ENCODE measurements at places on chromosomes 7 and 10.

DNA sequence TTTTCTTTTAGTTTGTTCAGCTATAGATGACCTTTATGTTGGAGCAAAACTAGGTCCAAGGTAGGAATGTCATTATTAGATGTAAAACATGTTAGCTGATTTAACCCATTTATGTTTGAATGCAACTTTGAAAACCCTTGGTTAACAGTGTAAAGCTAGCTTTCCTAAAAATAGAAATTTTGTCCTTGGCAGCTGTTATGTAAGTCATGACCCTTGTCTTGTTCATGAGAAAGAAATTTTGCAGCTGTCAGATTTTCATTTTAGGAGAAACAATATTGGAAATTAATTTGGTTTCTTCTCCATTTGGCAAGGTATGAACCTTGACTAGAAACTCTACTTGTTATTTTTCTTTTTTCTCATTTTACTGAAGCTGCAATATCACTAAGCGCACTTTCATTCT, 23.9 kb upstream of the CCAR1 start:
- DNase-seq = no peak

DNA sequence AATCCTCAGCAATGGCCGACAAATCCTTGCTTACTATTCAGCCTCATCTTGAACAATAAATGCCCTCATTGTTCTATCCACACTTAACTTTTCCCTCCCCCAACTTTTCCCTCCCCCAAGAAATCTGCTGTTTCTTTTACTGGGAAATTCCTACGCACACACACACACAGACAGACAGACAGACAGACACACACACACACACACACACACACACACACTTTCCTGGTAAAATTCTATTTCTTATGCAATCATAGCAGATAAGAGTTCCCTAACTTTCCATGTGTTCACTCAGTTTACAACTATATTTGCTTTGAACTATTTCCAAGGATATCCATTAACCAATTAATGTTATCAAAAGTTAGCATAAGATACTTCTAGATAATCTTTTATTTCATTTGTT, 52.9 kb downstream of the RELN start:
- DNase-seq = no peak

GRCh38 chr7:511476-512145, 8.0 kb downstream of the PDGFA start:
- DNase-seq = no peak

GRCh38 chr7:101911800-101912715, 94.6 kb downstream of the CUX1 start:
- no peak for DNase-seq

DNA sequence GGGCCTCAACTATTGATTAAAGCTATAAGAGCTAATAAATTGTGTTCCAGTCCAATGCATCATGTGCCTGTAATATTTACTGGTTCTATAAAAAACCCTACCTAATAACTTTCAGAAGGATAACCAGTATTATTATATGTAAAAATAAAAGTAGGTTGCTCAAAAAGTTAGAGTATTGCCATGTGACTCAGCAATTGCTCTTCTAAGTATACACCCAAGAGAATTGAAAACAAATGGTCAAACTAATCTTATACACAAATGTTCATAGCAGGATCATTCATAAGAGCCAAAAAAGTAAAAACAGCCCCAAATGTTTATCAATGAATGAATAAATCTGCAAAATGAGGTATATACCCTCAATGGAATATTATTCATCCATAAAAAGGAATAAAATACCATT, 89.5 kb upstream of the TES start:
- DNase-seq = no peak

- no peak for DNase-seq
Observed at GRCh38 chr10:9709849-9710248, 1307.8 kb upstream of the CELF2 start.

DNA sequence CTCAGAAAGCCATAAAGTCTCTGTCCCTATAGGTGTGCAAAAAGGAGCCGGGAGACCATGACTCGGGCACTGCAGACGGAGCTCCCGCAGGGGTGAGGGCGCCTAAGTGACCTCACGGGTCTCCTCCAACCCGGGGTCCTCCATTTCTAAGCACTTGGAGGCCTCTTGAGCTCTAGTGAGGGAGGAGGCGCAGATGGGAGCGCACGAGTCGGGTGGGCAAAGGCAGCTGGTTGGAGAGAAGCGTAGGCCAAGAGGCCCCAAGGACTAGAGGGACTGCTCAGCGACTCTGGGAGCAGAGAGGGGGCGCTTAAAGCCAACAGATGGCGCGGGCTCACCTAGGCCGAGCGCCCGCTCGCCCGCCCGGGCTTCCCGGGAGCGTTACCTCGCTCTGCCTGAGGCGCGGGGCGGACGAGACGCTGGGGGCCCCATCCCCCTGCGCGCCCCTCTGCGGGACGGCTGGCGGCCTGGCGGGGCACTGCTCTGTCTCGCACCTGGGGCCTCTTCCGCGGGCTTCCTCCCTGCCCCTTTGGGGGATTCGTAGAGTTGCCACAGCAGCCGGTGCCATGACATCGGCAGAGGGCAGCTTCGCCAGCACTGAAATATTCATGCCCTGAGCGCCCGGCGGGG, 523 bp upstream of the CDH23 start:
- peak; percentile 43 for DNase-seq

DNA sequence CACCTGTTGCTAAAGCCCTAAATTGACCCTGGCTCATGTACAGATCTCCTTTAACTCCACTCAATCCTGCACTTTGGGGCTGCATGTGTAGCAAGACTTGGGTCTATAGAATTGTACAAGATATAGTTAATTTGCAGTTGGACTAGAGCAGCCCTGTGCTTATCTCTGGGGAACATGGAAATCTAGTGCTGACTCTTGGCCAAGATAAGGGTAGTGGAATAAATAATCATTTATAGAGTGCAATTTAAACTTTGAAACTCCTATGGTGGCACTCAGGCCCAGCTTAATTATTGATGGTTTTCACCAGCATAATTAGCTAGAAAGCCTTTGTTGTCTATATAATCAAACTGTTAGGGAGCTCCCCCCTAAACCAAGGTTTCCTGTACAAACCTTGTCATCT, 39.2 kb upstream of the MBL2 start:
- DNase-seq = no peak

- DNase-seq = no peak
Observed at GRCh38 chr7:130322615-130323014, 22.0 kb upstream of the CPA5 start.

GRCh38 chr7:45192621-45193041, 35.0 kb downstream of the RAMP3 start:
- DNase-seq = no peak

GRCh38 chr10:615583-616152, 73.8 kb downstream of the DIP2C start:
- no peak for DNase-seq

DNA sequence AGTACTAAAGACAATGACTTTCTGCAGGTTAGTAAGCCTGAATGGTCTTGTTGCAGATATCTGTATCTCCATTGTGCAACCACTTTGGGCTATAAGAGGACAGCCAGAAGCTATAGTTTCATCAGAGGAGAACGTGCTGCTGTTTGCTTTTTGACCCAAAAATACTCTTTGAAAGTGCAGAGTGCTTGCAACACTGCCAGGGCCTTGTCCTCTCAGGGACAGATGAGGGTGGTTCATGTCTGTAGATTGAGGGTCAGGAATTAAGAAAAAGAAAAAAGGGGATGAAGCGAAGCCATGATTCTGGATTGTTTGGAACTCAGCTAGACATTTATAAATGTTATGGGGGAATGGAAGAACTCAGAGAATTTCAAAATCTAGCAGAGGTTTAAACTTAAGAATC, 212.5 kb downstream of the SEC23IP start:
- no peak for DNase-seq

- no peak for DNase-seq
Observed at GRCh38 chr10:74194545-74194944, 43.5 kb downstream of the ADK start.

DNA sequence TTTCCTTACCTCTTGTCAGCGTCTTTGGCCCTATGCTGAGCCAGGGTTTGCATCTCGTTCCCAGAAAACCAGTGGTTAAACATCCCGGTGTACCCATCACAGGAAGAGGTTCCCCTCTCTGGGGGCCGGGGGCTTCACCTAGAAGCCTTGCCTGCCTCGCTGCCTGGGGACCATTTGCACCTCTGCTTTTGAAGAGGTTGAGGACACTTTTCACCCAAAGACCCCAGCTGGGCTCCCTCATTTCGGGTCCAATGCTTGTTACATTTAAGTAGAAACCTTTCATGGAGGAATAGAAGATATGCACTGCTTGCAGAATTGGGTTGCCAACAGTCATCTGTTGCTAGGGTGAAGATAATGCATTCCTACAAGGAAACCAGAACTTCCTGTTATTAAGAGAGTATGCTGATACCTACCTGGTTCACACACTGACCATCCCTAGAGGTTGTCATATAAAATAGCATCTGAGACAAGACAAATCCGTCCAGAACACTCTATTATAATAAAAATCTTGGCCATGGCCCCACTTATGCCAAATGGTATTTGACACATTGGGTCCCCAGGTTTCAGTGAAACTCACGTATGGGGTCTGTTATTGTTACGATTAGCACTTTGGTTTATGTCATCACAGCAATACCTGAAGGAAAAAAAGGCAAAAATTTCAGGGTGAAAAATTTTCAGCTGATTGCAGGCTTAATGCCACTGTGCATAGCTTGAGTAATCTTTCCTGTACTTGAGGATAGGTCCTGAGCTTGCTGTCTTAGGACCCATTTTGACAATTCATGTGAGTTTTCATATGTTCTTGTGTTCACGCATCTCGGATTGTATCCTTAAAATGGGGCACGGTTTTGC, 917 bp downstream of the ZNF365 start:
- peak; percentile 9 for DNase-seq

DNA sequence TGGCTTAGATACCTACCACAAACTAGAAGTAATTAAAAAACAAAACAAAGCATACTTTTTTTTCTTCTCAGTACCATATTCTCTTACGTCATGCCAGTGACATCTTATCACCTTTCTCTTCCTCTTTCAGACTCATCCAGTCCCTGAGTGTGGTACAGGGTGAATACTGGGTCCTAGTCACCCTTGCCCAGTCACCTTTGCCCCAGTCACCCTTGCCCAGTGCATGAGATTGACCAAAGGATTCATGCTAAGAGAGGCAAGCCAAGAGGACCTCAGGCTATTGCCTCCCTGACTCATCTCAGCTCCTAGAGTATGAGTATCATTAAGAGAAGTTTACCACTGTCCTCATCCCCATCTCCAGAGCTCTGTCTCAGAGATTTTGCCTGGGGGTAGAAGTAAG, 10.0 kb upstream of the TSPAN12 start:
- DNase-seq = no peak

GRCh38 chr10:53918755-53919154, 882.3 kb downstream of the PCDH15 start:
- no peak for DNase-seq

DNA sequence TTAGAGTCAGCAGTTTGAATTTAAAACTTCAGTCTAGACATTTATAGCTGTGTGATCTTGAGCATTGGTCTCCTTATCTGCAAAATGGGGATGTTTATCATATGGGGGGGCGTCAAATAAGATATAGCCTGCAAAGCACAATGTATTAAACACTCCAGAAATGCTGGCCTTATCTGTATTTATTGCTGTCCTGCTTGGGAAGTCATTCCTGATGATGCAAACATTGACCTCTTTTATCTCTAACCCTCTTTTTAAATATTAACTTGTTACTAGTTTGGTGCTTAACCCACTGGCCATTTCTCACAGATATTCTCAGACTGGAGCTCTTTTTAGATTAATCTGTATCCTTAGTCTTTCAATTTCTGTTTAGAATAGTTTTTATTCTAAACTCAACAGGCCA, 13.2 kb downstream of the MRPS33 start:
- no peak for DNase-seq

GRCh38 chr10:95440756-95441546, 120.2 kb downstream of the SORBS1 start:
- DNase-seq = no peak

DNA sequence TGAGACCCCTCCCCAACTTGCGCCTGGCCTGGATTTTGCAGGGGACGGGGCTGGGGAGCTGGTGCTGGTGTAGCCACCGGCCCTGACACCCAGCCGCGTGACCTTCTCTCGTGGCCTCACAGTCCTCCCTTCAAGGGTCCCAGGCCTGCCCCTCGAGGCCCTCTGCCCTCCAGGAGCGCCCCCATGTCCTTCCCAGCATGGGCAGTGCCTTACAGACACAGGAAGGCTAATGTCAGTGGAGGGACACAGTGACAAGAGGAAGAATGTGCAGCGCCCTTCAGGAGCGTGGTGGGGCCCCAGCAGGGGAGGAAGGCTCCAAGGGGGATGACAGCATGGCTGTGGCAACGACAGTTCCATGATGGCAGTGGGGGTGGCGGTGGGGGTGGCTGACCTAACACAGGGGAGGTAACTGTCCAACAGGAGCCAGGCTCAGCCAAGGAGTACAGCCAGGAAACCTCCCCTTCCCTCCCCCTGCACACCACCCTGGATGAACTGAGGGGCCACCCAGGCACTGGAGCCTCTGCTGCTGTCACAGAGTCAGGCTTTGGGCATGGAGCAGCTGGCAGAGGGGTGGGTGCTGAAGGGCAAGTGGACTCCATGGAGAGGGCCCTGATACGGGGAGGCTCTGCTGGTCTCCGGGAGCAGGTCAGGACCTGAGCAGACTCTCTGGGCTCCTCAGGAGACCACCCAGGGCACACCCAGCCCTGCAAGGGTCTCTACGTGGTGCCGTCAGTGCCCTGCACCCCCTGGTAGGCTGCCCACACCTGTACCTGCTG, 76.0 kb upstream of the RET start:
- no peak for DNase-seq

GRCh38 chr10:128005858-128006257, 99.0 kb downstream of the PTPRE start:
- no peak for DNase-seq

DNA sequence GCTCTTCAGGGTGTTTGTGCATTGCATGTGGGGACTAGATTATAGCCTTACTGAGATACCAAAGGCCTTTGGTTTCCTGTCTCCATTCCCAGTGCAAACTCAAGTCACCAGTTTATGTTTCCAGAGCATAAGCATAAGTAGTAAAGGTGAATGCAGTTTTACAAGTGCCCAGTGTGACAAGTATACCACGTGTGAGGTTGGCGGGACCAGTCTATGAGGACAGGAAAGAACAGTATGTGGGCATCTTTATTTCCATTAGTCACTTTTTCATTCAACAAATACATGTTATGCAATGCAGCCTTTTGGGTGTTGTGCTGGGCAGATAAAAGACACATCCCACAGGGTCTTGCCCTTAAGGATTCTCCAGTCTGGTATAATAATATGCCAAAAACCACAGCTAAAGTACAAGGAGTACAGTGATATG, 146.5 kb downstream of the ARID5B start:
- no peak for DNase-seq
